ENCODE measurements at places on chromosomes 12 and 14.

DNA sequence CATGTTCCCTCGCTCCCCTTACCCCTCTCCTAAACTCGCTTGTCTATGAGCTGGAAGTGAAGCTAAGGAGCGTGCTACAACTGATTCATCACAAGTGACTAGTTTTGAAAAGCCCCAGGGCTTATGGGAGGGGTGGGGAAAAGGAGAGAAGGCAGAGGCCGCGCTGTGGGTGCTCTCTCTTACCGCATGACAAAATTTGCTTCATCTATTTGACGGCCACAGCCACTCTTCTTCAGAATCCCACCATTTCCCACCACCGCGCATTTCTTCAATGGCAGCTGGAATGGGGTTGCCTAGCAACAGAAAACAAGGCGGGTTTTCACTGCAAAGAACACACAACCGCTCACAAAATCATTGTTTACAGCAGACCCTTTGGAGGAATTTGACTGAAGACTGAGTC is 79.4 kb downstream of the ST8SIA1 start:
- DNase-seq, result no peak

DNA sequence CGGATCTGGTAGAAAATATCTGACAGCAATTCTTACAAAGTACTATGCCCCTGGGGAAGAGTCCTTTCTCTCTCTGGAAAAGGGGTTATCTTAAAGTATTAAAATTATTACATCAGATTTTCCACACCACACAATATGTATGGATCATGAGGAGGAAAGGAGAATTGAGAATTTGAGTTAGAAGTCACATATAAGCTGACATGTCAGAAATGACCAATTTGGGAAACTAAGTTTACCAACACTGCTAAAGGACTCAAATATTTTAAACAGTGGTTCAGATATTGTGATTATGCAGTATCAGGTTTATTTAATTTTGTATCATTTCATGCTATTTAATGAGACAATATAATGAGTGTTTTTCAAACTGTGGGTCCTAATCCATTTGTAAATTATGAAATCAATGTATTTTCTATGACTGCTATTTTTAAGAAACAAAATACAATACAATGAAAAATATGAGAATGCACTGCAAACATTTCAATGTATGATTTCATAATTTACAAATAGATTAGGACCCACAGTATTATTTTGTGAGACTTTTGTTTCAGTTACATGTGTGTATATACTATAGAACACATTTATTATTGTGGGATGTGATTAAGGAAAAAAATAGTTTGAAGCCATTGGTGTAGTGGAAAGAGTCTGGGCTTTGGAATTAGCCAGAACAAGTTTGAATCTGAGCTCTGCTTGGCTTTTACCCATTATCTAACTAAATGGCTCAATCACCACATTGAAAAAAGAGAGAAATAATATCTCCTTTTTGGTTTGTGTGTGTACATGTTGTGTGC is 1.8 kb upstream of the INSM2 start:
- no peak for DNase-seq

DNA sequence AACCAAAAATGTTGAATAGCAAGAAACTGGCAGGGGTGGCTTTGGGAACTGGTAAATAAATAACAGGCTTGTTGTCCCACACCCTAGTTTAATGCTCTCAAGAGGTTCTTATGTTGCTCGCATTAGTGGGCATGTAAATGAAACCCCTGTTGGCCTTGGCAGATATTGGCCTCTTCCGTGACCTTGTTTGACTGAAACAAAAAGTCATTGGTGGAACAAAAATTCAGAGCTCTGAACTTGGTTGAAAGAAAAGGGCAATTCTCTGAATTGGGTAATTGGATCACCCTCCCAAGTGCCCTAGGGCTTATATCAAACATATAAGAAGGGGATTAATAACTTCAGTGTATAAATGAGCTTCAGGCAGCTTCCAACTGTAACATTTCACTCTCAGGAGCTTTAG is 426.2 kb downstream of the ZFP36L1 start:
- DNase-seq, result no peak

- DNase-seq, result peak; percentile 50
These were observed 14.2 kb upstream of the PLXNC1 start for GRCh38 chr12:94133964-94134795.

DNA sequence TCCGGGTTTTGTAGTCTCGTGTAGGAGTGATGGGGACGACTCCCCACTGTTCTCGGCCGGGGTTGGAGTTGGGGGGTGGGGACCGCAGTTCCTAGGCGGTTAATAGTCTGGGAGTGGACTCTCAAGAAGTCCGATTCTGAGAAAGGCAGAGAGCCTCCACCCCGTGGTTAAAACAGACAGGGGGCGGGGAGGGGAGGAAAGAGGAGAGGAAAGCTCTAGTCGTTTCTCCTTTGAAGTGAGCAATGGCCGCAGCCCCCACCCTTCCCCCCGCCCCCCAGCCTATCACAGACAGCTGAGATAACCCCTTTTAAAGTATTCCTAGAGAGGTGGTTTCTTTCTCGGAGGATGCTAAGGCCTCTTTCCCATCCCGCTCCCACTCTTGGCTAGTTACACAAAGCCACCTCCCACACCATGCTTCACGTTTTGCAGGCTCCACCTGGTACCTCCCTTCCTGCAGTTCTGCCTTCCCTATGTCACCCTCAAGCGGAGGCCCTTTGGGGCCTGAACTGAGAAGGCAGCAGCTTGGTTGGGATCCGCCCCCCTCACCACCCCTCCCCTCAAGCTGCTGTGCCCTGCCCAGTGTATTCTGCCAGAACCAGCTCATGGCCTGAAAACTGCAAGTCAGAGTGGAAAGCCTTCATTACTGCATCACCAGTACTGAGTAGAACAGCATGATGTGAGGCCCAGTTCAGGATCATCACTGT is 853 bp downstream of the USP5 start:
- DNase-seq, result peak; percentile 62

- DNase-seq, result no peak
These were observed 12.6 kb downstream of the LRTM2 start for GRCh38 chr12:1832801-1833595.

GRCh38 chr12:131371401-131372170 is 339.3 kb upstream of the SFSWAP start:
- no peak for DNase-seq

- DNase-seq, result no peak
These were observed 24.7 kb downstream of the NGDN start for GRCh38 chr14:23494223-23494622.

DNA sequence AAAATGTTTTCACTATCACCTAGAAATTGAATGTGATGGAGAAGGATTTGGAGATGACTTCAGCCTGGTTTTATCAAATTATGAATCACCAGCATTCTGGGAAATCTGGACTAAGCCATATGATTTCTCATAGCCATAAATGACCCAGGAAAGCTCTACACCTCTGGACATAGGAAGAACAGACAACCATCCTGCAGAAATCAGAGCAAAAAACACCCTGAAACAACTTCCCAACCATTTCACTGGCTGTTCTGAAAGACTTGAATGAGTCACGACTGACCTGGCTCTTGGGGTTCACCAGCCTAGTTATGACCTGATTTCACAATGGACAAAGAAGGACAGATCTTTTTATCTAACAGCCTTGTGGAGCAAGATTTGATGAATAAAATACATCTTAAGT is 123.8 kb downstream of the KCNH5 start:
- no peak for DNase-seq

- DNase-seq, result no peak
These were observed 63.2 kb upstream of the LTA4H start for GRCh38 chr12:96098631-96099030.

GRCh38 chr12:60752589-60752988 is 1156.8 kb downstream of the SLC16A7 start:
- no peak for DNase-seq

DNA sequence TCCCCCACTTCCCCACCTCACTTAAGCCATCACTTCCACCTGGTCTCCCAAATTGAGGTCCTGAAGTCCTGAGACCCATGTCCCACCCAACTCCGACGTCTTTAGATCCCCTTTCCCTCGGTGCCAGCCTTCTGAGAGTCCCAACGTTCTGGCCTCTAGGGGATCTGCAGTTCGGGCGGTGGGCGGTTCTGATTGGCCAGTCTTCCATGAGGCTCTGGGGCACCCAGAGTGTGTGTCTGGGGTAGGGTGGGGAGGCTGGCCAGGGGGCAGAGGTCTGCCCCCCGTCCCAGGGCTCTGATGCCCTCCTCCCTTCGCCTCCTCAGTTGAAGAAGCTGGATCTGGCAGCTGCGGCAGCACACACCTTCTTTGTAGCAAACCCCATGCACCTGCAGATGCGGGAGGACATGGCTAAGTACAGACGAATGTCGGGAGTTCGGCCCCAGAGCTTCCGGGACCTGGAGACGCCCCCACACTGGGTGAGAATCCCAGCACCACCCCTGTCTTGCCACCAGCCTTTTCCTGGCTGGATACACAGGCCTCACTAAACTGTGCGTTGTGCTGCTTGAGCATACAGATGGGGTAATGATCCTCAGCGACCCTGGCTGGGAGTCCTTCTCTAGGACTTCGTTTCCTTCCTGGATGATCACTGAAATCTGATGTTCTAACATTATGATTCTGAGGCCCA is 1.5 kb downstream of the P3H3 start:
- no peak for DNase-seq

- DNase-seq, result no peak
These were observed 49.2 kb upstream of the BCAT1 start for GRCh38 chr12:24997970-24998582.

DNA sequence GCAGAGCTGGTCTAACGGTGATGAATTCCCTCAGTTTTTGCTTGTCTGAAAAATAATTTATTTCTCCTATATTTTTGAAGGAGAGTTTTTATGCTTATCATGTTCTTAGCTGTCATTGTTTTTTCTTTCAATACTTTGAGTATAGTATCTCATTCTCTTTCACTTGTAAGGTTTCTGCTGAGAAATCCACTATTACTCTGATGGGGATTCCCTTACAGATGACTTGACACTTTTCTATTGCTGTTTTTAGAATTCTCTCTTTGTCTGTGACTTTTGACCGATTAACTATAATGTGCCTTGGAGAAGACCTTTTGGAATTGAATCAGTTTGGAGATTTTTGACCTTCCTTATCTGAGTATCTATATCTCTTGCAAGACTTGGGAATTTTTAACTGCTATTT is 139.6 kb downstream of the PRKD1 start:
- DNase-seq, result no peak

DNA sequence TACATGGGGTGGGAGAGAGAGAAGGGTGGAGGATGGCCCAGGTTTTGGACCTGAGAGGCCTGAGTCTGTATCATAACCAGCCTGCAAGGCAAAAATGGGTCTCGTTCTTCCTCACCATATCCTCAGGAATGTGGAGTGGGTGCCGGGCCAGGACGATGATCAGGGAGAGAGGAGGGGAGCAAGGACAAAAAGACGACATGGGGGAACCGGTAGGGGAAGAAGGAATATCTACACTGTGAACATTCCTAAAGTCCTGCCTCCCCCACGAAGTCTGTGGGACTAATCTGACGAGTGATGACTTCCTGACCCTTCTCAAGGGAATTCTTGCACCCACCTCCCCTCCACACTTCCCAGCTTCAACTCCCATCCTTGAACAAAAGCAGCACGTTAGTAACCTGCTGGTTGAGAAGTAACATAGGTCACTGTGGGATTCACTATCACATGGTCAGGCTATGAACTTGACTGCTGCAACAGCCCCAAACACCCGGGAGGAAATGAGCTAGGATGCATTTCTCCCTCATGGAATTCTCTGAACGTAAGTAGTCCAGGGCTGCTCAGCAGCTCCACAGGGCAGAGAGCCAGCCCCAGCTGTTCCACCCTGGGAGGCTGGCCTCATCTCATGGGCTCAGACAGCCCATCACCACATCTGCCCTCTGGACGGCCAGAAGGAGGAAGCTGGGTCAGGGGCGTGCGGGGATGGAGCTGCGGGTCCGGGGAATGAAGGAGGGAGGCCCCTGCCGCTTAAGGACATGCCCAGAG is 36.8 kb upstream of the VWF start:
- DNase-seq, result no peak

DNA sequence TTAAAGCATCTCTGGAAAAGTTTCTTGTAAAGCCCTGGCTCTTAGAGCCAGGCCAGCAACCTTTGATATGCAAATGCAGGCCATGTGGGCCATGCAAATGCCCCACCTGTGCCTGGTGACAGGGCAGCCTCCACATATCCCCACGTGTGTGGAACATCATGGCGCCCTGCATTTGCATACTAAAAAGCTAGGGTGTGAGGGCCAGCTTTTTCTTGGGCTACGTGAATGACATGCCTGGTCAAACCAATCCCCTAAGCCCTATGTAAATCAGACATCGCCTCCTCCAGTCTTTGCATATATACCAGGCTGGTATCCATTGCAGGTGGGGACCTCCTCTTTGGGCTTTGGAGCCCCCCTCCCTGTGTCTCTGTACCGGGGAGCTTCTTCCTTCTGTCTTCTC is 6.4 kb downstream of the CSRP2 start:
- DNase-seq, result no peak

GRCh38 chr12:115004470-115005146 is 320.6 kb upstream of the TBX3 start:
- DNase-seq, result no peak

- DNase-seq, result no peak
These were observed 1.3 kb upstream of the EEA1 start for GRCh38 chr12:92930421-92930820.

- DNase-seq, result no peak
These were observed 7.0 kb downstream of the KRT80 start for GRCh38 chr12:52184813-52185212.

DNA sequence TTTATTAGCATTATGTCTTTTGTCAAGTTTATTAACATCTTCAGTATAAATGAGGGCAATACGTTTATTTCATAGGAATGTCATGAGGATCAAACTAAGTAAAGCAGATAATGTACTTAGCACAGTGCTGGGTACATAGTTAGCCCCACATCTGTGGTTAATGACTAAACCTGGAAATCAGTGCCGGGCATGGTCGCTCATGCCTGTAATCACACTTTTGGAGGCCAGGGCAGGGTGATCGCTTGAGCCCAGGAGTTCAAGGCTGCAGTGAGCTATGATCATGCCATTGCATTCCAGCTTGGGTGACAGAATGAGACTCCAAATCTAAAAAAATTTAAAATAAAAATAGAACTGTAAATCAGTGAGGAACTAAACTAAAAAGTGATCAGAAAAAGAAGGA is 44.8 kb upstream of the GUCY2C start:
- no peak for DNase-seq

DNA sequence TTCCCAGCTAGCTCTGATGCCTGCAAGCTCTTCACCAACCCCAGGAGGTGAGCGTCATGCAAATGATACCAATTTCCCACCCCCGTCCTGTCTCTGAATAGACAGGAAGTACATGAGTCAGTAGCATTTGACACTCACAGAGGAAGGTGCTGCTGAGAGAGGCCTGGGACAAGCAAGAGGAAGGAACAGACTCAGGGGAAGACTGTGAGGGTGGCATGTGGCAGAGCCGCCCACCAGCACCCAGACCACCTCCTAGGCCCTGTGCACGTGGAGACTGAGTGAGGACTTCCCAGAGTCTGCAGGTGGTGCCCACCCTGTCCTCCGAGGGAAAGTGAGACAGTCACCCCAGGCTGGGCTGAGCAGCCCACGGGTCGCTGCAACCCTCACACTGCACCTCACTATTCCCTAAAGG is 199.5 kb upstream of the SFSWAP start:
- peak; percentile 74 for DNase-seq

- no peak for DNase-seq
These were observed 1176.7 kb upstream of the SEL1L start for GRCh38 chr14:82710267-82710841.

GRCh38 chr12:3016191-3016590 is 57.0 kb downstream of the TEAD4 start:
- DNase-seq, result no peak

- no peak for DNase-seq
These were observed 38.5 kb downstream of the SPTB start for GRCh38 chr14:64841121-64841651.

GRCh38 chr12:2643576-2644135 is 151.1 kb upstream of the FKBP4 start:
- no peak for DNase-seq

GRCh38 chr12:39272871-39273655 is 169.9 kb downstream of the KIF21A start:
- peak; percentile 12 for DNase-seq

All from CD4-positive, alpha-beta T cell treated with Interleukin-6 at 100 ng/mL for 8 hours (primary cell).